ENCODE measurements at places on chromosomes 4 and X. TPM values are rescaled to one million over a fixed set of nuclear protein-coding genes. Genes with fewer than 3 reads are reported as not detected.

Gene ARHGAP36
- not detected for total RNA-seq

DNA sequence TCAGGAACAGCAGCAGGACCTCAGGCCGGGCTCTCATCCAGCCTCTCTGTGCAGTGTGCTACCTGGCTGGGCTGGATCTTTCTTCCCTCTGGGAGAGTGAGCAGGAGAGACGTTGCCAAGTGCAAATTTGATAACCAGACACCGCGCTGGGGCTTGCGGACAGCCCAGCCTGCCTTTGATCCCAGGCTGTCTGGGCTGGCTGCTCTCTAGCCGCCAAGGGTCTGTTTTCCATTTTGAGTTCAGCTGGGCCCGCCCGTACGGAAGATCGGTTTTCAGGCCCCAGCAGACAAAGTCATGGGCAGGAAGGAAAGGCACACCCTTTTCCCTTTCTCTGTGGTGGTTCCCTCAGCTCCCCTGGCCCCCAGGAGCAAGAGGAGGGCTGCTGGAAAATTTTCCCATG is 90.2 kb downstream of the CPZ start:
- DNase-seq = no peak

Gene DMP1
- total RNA-seq = not detected

DNA sequence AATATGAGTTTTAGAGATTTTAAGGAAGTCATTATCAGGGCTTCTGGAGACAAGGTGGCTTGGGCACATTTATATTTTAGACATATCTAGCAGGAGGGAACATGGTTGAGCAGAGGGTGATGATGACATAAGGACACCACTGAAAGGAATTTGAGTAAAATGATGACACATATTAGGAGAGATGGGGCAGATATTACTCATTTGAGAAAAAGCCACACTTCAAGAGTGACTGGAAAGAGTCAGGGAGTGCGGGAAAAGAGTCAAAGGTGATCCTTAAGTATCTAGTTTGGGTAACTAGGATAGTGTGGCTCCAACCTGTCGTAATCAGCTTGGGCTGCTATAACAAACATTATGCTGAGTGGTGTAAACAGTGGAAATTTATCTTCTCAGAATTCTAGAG is 377.7 kb downstream of the PACRGL start:
- DNase-seq = no peak

- DNase-seq = no peak
These were observed 92.2 kb downstream of the AFF2 start for GRCh38 chrX:148592595-148592994.

- no peak for DNase-seq
These were observed 92.4 kb downstream of the HPGD start for GRCh38 chr4:174429701-174430410.

DNA sequence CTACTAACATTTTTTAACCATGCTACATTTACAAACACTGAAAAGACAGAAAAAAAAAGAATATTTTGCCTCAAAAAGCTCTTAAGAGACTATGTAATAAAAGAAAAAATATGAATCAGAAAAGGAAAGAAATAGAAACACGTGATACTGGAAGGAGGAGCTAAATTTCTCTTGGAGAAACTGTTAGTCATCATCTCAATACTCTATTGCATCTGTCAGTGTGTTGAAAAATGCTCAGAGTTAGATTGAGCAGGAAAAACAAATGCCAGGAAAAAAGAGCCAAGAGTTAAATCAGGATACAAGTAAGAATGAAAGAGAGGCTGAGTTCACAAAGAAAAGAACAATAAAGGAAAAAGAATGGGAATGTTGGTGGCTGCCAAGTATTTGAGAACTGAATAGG is 2.6 kb downstream of the RAB28 start:
- DNase-seq = no peak

DNA sequence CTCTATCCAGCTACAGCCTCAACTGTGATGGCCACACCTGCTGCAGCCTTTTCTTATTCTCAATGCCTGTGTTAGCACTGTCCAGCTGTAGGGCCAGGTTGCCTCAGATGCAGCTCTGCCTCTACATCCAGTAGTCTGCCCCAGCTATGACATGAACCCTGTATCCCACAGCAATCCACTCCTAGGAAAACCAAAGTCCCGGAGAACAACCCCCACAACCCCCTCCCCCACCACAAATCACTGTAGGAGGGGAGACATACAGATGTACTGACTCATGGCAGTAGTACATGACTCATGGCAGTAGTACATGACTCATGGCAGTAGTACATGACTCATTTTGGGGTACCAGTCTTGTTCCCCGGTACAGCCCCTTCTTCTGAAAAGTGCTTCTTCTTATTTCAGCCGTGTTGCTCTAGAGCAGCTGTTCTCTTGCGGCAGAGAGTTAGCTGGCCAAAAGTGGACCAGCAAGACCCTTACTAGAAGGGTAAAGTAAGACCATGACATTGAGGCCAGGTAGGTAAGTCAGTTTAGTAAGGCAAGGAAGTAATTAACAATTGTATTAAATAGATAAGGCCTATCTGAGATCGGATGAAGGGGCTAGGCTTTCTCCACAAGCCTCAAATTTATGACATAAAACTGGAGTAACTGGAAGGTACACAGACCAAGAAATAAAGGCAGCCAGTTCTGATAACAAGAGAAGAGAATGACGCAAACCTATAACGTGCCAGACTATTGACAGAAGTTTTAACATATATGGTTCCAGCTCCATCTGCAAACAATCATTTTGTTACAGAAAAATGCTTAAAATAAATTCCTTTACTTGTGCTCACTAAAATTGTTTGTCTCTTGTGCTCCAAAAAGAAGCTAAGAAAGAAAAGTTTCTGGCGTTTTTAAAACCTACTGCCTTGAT is 221.4 kb downstream of the TACR3 start:
- DNase-seq = no peak

DNA sequence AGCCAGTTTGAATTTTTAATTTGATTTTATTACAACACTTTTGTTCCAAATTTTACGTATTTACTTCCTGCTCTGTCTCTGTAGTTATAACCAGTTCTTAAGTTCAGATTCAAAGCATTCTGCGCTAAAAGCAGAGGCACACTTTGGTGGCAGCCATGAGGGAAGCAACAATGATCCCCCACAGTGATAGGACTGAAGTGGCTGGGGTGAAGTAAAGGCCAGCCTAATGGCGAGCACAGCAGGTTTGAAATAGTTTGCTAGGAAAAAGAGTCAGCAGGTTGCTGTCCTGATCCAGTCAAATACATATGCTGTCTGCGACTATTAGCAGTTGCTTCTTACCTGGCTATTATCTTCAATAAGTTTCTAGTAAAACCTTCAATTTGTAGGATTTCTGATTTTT is 176.3 kb downstream of the RPA4 start:
- no peak for DNase-seq
